ENCODE measurements at places on chromosomes 12 and 14.
A peak's percentile ranks its signal among the peaks of the same experiment; 100 is the strongest.

- DNase-seq = no peak
Observed at GRCh38 chr12:125835852-125836251, 770.6 kb downstream of the AACS start.

DNA sequence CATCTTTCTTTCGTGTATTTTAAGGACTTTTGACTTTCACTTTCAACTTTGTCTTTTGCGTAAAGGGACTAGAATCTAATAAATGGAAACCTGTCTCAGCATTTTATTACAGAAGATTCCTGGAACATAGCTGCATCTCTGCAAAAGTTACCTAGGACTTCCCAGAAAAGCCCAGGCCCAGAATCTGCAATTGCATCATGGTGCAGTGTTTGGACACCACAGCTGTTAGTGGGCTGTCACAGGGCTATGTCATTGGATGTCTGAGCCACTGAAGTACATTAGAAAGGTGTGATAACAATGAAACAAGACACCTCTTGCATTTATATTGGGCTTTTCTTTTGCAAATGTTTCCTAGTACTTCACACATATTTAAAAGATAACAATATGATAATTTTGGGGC, 199.9 kb upstream of the IGF1 start:
- no peak for DNase-seq

DNA sequence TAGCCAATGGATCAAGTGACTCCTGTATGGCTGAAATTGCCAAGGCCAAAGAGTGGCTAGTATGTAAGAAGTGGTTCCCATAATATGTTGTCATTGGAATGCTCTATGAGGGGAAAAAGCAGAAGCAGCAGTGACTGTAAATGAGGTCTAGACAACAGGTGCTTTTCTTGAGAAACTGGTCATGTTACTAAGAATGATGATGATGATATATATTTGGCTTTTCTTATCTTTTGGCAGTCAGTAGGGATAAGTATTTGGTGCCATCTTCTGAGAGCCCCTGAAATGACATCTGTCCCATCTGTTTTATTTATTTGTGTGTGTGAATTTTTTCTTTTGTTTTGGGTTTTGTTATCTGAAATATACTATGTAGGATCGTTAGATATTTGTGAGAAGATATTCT, 141.7 kb downstream of the SYT1 start:
- DNase-seq = no peak

- DNase-seq = no peak
Observed at GRCh38 chr12:93676408-93677194, 574 bp upstream of the CRADD start.

DNA sequence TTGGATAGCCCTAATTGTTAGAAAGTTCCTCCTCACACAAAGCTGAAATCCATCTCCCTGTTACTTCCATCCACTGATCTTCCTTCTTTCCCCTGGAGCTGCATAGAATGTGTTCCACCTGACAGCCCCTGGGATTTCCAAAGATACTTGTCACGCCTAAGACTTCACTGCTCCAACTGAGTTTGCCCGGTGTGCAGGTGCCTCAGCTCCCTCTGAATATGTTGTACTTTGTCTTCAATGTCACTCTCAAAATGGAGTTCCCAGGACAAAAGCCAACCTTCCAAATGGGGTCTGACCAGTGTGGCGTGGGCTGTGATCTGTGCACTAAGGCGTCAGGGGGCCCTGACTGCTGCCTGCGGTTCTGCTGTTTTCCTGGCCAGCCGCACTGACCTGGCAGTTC, 42.8 kb downstream of the CACNA2D4 start:
- DNase-seq = no peak

DNA sequence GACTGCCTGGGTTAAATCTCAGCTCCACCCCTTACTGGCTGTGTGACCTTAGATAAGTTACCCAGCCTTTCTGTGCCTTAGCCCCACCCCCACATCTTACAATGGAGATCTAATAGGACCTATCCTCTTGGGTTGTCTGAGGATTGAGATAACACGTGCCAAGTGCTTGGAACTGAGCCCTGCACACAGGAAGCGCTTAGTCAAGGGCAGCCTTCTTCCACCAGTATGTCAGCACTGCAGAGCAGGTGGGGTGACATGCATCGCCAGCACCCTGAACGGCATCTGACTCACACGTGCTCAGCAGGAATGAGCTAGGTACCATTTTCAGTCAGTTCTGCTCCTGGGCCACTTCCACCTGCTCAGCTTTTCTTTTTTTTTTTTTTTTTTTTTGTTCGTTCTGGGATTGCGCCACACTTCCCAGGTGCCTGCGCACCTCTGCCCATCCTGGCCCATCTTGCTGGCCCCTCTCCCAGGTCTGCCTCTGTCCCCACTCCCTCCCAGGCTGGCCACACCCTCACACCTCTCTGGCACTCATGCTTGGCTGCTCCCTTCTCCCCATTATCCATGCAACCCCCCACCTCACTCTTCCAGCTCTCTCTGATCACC, 19.6 kb downstream of the LGMN start:
- DNase-seq = peak; percentile 41

Measured in stimulated activated naive CD8-positive, alpha-beta T cell treated with anti-CD3 and anti-CD28 coated beads, Interleukin-15, Interleukin-2, amounts not matched to agents 100 U/mL and 50 U/mL, for 24 hours (primary cell).